ENCODE measurements at places on chromosomes 12 and 14.

GRCh38 chr12:51388846-51389245 is 2.4 kb downstream of the GALNT6 start:
- DNase-seq, result no peak

DNA sequence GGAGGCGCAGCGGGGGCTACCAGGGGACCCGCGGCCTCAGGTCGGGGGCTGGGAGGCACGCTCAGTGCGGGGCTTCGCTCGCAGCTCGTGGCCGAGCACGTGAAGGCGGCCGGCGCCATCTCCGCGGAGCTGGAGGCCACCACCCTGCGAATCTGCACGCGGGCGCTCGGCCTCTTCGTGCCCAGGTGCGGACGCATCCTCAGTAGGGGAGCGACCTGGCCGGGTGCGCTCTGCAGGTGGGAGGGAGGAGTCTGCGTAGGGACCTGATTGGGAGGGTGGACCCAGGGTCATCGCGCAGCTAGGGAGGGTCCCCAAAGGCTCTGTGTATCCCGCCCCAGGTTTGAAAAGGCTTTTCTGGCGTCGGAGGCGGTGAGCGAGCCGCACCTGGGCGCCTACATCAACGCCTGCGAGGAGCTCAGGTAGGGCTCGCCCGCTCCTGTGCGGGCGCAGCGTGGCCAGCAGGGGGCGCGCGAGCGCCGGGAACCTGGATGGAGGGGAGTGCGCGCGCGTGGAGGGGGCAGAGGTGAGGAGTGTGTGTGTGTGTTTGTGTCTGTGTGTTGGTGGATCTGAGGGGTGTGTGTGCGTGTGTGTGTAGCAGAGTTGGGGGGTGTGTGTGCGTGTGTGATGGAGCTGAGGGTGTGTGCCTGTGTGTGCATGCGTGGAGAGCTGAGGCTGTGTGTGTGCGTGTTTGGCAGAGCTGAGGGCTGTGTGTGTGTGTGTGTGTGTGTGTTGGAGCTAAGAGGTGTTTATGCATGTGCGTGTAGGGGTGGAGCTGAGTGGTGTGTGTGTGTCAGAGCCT is 10.3 kb downstream of the EXOC3L4 start:
- peak; percentile 77 for DNase-seq

DNA sequence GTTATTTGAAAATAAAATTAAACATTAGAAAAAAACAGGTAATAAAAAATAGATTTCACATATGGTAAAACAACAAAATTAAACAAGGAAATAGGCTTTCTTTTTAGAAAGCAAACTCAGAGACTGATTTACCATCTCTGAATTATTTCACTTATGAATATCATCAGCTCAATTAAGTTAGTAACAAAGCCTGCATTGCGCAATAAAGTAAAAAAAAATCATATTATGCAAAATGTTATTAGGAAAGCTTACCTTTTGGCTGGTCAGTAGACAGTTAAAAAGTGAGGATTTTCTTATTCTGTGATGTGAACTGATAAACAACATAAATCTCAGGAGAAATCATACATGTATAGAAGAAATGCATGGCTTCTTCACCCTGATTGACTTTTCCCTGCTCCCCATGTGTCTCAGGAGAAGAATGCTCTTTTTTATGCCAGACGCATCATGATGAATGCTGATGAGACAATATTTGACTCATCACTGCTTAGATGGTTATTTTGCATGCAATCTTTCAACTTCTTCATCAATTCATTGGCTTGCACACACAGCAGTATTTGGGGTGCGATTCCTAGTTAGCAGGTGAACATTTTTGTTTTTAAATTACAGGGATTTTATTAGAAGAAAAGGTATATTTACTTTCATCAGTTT is 124.5 kb upstream of the USP15 start:
- DNase-seq, result no peak

GRCh38 chr14:104164512-104164911 is 26.1 kb downstream of the KIF26A start:
- DNase-seq, result no peak

- no peak for DNase-seq
These were observed 6.9 kb downstream of the SDR9C7 start for GRCh38 chr12:56927281-56927680.

DNA sequence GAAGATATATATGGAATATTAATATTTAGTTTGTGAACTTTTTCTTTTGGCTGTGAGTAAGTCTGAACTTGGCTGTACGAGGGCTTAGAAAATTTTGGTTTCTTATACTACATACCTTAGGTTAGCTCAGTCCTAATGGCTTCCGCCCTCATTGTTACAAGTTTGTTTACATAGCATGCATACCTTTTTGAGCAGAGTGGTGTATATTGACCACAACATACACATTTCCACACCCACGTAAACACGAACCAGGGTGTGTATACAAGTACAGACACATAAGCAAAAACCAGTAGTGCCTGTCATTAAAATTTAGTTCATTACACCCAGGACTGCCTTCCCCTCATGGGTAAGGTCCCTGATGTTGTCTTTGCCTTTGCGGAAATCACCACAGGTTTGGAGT is 230.2 kb upstream of the RGS6 start:
- no peak for DNase-seq

GRCh38 chr14:103905842-103906456 is 22.3 kb upstream of the TDRD9 start:
- no peak for DNase-seq

DNA sequence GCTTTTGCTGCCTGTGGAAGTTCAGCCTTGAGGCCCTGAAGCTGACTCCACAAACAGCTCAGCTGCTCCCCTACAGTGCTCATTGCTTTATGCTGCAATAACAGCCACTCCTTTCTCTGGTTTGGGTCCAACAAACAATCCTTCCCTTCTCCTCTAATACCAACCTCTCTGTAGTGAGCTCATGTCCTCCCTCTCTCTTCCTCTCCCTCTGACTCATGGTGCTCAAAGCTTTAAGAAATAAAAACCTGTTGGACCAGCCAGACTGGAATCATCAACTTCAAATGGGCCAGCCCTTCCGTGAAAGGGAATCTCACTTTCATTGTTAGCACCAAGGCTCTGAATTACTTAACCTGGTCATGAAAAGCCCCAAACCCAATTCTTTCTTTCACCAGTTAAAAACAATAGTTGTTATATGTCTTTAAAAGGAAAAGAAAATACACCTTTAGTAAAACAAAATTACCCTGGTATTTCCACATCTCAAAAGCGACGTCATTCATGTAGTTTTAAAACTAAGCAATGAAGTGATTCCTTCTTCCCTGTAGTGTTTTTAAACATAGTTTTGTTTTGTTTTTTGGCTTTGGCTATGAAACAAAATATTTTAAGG is 126.4 kb downstream of the DUSP6 start:
- DNase-seq, result no peak

GRCh38 chr12:115755725-115756085 is 521.8 kb downstream of the MED13L start:
- no peak for DNase-seq

GRCh38 chr14:68013326-68013725 is 193.7 kb downstream of the RAD51B start:
- no peak for DNase-seq

GRCh38 chr12:15698377-15698871 is 90.8 kb downstream of the EPS8 start:
- DNase-seq, result no peak

DNA sequence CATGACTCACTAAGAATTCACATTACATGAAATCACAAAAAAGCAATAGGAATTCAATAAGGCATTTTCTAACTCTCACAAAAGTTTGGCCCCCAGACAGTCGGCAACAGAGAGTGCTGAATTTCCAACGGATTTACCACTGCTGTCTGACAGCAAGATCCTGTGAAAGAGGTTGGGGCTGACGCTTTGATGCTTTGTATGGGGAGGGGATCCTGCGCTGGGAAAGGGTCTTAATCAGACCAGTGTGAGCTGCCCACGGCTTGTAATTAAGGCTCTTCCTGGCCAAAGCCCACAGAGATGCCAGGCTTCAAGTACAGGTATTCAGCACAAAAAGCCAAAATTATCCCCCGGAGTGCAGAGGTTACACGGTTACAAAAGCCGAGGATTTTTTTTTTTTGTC is 66.8 kb upstream of the TMCC3 start:
- no peak for DNase-seq

- DNase-seq, result no peak
These were observed 8.2 kb upstream of the FOXG1 start for GRCh38 chr14:28758253-28758884.

GRCh38 chr14:78764240-78764639 is 594.1 kb downstream of the NRXN3 start:
- no peak for DNase-seq

DNA sequence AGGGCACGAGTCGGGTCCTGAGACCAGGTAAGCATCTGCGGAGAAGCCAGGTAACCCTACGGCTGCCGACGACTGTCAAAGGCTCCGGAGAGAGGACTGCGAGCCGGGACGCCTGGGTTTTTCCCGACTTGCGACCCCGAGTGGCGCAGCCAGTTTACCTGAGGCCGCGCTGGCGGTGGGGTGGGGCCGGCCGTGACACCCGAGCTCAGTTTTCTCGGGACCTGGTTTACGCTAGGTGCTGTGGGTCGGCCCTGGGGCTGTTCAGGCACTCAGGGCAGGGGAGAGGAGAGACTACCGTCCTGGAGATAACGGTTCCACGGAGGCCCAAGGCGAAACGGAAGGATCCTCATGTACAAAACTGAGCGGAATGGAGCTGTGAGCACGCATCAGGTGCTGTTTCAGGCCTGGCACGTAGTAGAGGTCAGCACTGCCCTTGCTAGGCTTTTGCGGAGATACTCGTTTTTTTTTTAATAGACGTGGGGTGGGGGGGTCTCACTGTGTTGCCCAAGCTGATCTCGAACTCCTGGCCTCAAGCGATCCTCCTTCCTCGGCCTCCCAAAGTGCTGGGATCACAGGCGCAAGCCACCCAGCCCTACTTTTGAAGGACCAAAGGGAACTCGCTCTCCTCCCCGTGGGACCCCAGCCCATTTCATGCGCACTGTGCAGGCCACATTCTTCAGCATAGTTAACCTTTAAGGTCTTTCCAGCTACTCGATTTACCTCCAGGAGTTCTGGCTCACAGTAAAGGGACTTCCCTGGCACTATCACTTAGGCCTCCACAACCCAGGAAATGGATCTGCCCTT is 471 bp downstream of the MTRFR start:
- DNase-seq, result no peak

GRCh38 chr14:100307766-100308426 is 1.7 kb upstream of the SLC25A29 start:
- no peak for DNase-seq

- DNase-seq, result no peak
These were observed 24.0 kb downstream of the BHLHE41 start for GRCh38 chr12:26100666-26101349.

- no peak for DNase-seq
These were observed 45.0 kb downstream of the RAB35 start for GRCh38 chr12:120071493-120072020.

DNA sequence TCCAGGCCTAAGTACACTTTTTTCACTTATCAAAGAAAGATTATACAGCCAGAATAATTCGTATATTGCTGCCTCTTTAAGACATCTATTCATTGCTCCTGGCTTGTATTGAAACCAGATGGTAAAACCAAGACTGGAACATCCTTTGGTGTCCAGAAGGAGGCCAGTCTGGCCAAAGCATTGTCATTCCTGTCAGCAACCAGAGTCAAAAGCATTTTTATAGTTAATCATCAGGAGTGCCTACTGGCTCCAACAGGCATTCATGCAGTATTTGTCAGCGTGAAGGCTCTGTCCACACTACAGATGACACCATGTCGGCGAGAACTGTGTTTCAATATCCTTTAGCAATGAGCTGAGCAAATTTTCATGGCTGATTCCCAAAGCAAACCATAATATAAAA is 118.0 kb upstream of the G2E3 start:
- no peak for DNase-seq

DNA sequence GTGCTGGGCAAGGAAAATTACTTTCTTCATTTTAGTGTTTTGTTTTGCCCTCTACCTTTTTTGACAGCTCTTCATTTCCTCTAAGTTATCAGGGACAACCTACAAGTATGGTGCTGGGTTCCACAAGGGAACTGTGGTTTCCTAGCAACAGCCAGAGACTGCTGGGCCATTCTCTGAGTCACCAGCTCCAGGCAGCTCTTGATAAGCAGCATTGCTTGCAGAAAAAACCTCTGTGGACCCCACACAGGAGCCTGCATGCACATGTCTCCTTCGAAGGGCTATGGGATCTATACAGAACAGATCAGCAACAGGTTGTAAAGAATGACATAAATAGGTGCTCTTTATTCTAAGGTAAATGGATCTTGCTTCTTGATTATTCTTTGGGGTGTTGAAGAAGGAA is 81.0 kb upstream of the CCDC196 start:
- no peak for DNase-seq

GRCh38 chr12:106416273-106416672 is 58.7 kb downstream of the POLR3B start:
- DNase-seq, result no peak

GRCh38 chr12:56029666-56030293 is 8.9 kb downstream of the IKZF4 start:
- DNase-seq, result peak; percentile 67

- no peak for DNase-seq
These were observed 32.8 kb downstream of the NRXN3 start for GRCh38 chr14:78202976-78203375.

GRCh38 chr14:85257287-85257686 is 272.7 kb upstream of the FLRT2 start:
- DNase-seq, result no peak

GRCh38 chr14:20668969-20669368 is 15.4 kb upstream of the RNASE4 start:
- no peak for DNase-seq

DNA sequence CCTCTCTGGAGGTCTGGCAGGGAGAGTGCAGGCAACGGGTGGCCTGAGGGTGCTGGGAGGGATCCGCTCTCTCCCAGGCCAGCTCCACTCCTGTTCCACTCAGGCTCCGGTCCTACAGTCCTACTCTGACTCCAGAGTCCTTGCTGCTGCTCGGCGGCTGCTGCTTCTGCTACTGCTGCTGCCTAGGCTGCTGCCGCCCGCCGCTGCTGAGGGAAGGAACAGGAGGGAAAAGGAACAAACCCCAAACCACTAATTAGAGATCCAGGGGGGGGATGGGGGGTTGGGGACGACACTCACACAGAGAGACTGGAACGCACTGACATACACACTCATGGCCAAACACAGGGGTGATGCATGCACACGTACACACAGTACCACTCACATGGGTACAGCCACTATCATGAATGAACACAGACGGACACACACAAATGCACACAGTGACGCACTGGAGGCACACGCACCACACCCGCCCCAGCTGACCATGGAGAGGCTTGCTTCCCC is at the start of gene SP7:
Gene SP7, minus strand, starts transcription at position 174 of the 501 bp plus-strand sequence. CDS start 708 bp downstream, outside the sequence.
- DNase-seq, result no peak

DNA sequence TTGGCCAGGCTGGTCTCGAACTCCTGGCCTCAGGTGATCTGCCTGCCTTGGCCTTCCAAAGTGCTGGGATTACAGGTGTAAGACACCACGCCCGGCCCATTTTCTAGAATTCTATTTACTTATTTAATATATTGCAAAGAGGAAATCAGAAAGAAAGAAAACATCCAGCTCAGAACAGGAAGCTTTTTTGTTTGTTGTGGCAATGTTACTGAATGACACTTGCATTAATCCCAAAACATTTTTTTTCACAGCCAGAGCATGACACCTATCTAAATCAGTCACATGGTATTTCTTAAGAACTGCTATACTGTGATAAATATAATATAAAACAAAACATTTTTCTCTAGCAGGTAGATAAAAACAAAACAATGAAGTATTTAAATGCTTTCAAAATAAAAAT is 12.6 kb downstream of the CFL2 start:
- DNase-seq, result no peak

GRCh38 chr14:73280903-73281302 is 43.6 kb downstream of the PAPLN start:
- DNase-seq, result no peak
